ENCODE measurements at places on chromosomes 7 and 10.

GRCh38 chr7:26668821-26669220 lies 195.6 kb downstream of the SKAP2 start:
- H3K36me3 ChIP-seq = no peaks in the 10 kb centered on the region
- no peak overlapping the region for H3K27ac ChIP-seq
- DNase-seq = no peak
- H3K27me3 ChIP-seq = no peaks in the 10 kb centered on the region
- H3K4me3 ChIP-seq = no peak overlapping the region

DNA sequence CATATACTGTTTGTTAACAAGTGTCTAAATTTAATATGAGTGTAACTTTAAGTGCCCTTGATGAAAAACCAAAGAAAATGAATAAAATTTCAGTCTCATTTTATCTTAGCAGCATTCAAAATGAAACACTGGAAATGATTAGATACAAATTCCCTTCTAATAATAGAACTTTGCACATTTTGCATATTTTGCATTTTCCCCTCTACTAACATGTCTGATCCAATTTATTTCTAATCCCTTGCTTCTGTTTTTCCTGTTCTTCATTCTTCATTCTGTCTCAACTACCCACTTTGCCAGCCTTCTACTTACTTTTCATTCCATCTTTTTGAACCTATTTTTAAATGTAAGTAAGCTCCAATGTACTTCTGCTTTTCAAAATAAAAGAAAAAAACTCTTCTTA lies 42.7 kb upstream of the SEMA3D start:
- H3K4me3 ChIP-seq = no peak overlapping the region
- H3K27ac ChIP-seq = no peak overlapping the region
- DNase-seq = no peak
- no peaks in the 10 kb centered on the region for H3K27me3 ChIP-seq

DNA sequence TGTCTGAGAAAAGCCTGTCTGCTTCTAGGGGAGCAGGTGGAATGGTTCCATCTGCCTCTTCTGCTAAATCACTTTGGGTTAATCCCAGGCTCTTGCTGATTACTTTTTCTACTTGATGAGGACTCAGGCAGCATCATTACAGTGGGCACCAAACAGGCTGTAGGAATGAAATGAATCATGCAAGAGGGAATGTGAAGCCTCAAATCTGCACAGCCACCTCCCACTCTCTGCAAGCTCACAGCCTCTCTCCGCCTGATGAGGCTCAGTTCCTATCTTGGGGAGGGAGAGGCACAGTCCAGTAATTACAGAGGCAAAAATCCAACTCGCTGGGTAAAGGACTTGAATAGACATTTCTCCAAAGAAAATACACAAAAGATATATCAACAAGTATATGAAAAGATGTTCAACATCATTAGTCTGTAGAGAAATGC lies 34.0 kb downstream of the HSPA12A start:
- DNase-seq = no peak
- no peaks in the 10 kb centered on the region for H3K36me3 ChIP-seq
- no peak overlapping the region for H3K4me3 ChIP-seq
- H3K4me1 ChIP-seq = peaks cover 7% of the 10 kb centered on the region

- no peak overlapping the region for H3K4me3 ChIP-seq
- H3K27ac ChIP-seq = no peak overlapping the region
- H3K36me3 ChIP-seq = no peaks in the 10 kb centered on the region
- DNase-seq = no peak
- no peaks in the 10 kb centered on the region for H3K4me1 ChIP-seq
These were observed 88.0 kb downstream of the PLXDC2 start for GRCh38 chr10:19904202-19904661.

DNA sequence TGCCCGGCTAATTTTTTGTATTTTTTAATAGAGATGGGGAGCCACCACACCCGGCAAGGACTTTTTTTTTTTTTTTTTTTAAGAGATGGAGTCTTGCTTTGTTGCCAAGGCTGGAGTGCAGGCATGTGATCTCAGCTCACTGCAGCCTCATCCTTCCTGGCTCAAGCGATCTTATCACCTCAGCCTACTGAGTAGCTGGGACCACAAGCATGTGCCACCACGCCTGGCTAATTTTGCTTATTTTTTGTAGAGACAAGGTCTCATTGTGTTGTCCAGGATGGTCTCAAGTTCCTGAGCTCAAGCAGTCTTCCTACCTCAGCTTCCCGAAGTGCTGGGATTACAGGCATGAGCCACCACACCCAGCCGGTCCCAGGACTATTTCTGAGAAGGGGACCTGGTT lies 9.3 kb upstream of the MCU start:
- no peak for DNase-seq
- H3K27me3 ChIP-seq = no peaks in the 10 kb centered on the region
- H3K36me3 ChIP-seq = no peaks in the 10 kb centered on the region
- no peak overlapping the region for H3K27ac ChIP-seq

Measured in hepatocyte (in vitro differentiated cells).